ENCODE measurements at places on chromosomes 13 and 19.

- peak; percentile 72 for DNase-seq
These were observed 12.1 kb upstream of the PEX11G start for GRCh38 chr19:7500811-7501450.

- DNase-seq: no peak
These were observed 14.6 kb downstream of the NLRP8 start for GRCh38 chr19:55962186-55962585.

GRCh38 chr13:49679246-49679645 lies 12.0 kb downstream of the EBPL start:
- peak; percentile 14 for DNase-seq

- DNase-seq: no peak
These were observed 13.2 kb downstream of the PCDH8 start for GRCh38 chr13:52835071-52835839.

DNA sequence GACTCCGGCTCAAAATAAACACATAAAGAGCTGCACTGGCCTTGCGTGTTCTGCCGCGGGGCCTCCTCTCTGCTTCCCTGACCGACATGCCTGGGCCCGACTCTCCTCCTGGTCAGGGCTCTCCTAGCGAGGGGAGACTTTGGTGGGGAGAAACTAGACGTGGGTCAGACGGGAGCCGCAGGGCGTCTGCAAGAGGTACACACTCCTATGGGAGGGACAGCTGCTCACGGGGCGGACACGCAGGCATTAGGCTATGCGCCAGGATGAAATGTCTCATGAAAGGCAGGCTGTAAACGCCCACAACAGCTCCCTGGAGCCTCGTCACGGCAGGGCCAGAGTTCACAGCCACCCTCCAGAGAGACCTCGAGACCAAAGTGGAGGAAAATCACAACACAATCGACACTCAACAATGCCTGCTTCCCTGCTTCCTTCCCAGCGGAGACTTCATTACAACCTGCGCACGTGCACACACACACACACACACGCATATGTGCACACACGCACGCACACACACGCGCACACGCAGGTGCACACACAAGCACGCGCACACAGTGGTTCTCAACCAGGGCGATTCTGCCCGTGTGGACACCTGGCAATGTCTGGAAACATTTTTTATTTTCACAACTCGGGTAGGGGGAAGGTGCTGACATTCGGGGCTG lies 5.8 kb downstream of the SLC39A3 start:
- DNase-seq: no peak

DNA sequence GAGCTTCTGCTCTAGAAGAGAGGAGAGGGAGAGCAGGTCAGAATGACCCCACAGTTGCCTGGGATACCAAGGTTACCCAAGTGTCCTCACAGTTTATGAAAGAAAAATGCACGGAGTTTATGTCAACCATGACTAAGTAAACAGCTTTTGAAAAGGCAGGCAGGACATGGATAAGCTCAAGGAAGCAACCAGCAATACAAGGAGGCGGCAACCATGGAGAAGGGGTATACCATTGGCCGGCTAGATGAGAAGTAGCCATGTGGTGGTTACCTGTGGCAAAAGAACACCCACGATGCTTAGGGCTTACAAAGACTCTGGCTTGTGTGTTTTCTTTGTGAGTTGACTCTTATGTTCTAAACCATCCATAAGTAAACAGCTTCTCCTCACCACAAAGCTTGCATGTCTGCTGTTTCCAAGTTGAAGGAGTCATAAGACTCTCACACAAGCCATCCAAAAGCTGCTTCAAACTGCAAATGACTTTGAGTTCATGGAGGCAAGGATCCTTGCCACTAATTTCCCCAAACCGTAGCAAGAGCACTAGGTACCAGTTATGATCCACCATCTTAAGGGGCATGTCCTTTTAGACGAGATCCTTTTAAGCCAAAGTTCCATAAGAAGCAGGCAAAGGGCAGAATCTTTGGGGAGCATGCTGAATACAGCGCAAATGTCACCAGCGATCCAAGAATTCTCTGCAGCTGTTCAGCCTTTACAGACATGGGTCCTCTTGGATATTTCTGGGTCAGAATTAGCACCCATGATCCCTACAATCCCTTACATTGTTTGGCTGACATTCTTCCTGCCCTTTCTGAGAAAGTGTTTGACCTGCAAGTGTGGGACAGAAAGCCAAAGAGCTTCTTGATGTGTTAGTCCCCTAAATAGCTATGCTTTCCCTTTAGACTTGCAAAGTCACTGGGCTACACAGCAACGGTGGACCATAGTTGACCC lies 74.8 kb upstream of the IPO5 start:
- no peak for DNase-seq

DNA sequence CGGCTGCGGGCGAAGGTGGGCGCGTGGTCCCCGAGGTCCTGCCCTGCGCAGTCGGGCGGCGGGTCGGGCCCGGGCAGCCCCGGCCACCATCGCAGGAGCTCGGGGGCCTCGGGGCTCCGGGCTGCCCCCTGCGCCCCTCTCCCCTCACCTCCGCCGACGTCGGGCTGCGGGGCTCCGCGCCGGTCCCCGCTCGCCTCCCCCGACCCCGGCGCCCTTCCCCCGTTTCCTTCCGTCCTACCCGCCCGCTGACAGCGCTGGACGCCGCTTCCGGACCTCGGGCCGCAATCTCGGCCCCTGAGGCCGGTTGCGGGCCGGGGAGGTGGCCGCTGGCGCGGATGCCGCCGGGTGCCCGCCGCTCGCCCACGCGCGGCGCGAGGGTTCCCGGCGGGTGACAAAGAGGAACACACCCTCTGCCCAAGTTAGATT lies 720 bp downstream of the FARP1 start:
- no peak for DNase-seq

DNA sequence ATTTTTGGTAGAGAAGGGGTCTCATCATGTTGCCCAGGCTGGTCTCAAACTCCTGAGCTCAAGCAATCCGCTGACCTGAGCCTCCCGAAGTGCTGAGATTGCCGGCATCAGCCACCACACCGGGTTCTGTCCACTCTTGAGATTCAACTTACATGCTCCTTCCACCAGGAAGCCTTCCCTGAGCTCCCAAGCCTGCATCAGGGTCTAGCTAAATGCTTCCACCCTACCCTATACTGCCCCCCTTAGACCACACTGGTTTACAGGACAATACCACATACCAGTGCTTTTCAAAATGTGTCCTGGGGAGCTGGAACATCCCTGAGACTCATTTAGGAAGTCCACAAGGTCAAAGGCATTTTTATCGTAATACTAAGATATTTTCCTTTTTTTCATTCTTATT lies 15.1 kb upstream of the CACNG8 start:
- DNase-seq: no peak

DNA sequence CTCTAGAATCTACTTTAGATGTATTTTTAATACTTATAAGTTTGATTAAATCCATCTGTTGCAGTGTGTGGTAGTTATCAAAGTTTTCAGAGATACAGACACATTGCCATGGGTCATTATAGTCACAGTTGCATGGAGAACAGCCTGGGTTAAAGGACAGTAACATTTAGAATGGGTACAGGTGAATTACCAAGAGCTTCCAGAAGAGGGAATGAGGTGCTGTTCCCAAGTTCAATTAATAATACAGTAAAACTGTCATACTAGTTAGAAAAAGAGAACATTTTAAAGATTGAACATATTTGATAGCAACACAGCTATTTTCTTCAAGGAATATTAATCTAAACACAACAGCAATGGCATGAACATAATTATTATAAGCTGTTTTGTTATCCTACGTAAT lies 322.6 kb upstream of the SLC10A2 start:
- no peak for DNase-seq

DNA sequence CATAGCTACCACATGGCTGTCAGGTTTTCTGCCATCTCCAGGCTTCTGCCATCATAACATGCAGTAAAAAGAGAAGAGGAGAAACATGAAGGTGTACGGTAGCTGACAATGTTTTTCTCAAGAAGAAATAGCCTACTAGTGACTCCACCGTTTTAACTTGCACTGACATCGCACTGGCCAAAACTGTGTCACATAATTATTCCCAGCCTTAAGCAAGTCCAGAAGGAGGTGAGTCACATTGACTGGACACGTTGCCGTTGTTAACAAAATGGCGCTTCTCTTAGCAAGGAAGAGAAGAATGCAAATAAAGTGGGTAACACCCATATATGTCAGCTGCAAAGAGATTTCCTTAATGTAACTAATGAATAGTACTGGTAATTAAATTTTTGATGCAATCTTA lies 810.4 kb upstream of the SLC10A2 start:
- no peak for DNase-seq

DNA sequence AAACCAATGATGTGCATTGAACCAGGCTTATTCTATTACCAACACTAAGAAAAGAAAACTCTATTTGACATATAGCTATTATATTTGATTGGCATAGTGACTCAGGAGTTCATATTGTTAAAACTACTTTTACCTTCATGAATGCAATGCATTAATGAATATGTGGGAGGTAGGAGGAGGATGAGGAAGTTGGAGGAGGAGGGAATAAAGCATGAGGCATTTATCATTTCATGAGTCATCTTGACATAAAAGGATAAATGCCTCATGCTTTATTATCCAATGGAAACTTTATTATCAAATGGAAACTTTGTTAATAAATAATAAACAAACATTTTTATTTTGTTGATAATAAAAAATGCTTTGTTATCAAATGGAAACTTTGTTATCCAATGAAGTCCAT lies 116.5 kb downstream of the SPRY2 start:
- no peak for DNase-seq

DNA sequence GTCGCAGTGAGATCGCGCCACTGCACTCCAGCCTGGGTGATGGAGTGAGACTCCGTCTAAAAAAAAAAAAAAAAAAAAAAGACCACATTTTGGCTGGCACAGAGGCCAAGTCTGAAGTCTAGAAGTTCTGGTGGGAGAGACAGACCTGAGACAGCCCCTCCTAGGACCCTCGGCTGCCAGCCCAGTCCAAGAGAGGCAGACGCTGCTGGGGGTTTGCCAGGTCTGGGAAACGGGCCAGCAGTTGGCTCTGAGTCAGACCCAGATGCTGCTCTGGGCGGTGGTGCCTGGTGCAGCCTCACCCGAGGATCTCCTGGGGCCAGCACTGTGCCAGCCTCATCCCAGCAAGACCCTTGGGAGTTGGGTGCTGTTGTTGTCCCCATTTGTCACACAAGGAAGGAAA lies 5.8 kb downstream of the FCHO1 start:
- DNase-seq: no peak

DNA sequence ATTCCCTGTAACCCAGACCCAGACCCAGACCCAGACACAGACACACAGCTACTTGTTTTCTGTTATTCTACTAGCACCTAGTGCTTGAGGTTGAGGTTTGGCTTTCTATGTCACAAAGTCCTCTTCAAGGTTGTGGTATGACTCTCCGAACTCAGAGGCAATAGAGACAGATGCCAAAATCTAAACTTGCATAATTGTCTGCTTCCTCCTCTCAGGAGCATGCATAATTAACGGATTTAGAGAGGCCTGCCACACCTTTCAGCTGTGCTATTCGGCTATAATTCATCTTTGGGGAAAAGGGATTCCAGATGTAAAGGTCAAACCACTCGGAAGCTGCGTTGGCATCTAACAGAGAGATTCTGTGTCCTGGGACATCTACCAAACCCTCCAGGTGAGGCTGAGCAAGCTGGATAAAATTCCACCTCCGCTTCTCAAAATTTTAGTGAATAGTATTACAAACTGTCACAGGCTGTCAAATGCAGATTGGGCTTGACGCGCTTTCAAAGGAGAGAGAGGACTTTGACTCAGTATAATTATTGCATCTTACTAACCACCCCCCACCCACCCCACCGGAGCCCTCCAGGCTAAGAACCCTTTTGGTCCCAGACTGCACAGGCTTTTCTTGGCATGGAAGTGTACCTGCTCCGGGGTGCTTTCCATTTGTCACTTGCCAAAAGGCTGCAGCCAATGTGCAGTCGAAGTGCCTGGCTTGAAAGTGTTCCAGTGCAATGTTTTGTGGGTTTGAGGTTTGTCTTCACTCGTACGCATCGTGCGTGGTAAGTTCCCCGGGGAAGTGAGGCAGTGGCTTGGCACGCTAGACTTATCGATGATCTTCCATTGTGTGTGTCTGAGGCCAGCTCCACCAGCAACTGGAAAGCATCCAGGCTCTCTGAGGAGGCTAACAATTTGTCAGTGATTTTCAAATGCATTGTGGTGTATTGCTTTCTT lies 194.1 kb downstream of the TDRD3 start:
- DNase-seq: no peak

DNA sequence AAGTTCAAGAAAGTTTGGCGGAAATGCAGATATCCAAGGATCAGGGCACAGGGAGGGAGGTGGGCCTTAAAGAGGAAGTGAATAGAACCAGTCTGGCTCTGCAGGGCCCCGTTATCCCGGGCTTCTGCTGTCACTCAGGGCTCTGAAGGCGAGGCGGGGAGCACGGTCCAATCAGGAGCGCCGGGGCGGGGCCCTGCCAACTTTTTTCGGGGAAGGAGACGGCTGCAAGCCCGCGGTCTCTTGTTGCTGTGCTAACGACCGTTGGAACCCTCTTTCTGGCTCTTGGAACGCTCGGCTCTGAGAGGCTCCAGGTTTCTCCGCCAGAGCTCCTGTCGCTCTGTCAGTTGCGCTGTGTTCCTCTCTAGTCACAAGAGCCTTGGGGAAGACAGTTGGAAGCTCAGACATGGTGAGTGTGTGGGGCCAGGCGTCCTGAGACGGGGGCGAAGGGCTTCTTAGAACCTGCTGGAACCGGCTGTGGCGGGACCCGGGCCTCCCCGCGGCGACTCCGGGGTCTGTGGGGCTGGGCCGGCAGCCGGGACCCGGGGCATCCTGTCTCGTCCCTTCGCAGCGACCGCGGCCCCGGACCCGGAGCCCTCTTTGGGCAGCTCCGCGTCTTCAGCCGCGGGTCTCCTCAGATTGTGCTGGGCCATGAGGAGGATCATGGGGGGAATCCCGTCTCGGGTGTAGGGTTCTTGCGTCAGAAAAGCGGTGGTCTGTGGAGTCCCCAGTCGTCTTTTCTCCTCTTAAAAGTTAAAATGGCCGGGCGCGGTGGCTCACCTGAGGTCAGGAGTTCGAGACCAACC lies 27.7 kb downstream of the ZNF844 start:
- DNase-seq: peak; percentile 84

DNA sequence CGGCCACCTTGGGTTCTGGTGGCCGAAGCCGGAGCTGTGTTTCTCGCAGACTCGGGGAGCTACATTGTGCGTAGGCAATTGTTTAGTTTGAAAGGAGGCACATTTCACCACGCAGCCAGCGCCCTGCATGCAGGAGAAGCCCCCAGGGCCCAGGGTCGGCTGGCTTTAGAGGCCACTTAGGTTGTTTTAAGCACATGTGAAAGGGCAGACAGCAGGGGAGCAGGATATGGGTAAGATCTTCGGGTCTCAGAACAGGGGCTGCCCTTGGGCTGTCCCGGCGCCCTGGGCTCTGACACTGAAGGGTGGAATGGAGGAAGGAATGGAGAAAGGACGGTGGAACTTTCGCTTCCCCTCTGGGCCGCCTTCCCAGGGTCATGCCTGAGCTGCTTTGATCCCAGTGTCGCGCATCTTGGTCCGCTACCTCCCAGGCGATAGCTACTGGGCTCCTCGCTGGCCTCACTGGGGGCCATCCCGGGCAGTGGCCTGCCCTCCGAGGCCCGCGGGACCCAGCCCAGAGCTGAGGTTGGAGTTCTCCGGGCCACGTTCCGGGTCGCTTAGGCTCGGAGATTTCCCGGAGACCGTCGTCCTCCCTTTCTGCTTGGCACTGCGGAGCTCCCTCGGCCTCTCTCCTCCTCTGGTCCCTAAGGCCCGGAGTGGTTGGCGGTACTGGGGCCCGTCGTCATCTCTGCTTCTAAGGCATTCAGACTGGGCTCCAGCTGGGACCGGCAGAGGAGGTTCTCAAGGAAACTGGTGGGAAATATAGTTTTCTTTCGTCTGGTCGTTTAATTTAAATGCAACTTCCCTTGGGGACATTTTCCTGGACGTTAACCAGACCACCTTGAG lies 4.3 kb upstream of the POU4F1 start:
- no peak for DNase-seq

- DNase-seq: peak; percentile 40
These were observed 32.3 kb downstream of the ITM2B start for GRCh38 chr13:48265217-48265815.

Measured in activated CD4-positive, alpha-beta memory T cell treated with anti-CD3 and anti-CD28 coated beads for 36 hours (primary cell).